Epithelial cell of proximal tubule (primary cell): ENCODE measurements at places on chromosomes 7 and 10.

DNA sequence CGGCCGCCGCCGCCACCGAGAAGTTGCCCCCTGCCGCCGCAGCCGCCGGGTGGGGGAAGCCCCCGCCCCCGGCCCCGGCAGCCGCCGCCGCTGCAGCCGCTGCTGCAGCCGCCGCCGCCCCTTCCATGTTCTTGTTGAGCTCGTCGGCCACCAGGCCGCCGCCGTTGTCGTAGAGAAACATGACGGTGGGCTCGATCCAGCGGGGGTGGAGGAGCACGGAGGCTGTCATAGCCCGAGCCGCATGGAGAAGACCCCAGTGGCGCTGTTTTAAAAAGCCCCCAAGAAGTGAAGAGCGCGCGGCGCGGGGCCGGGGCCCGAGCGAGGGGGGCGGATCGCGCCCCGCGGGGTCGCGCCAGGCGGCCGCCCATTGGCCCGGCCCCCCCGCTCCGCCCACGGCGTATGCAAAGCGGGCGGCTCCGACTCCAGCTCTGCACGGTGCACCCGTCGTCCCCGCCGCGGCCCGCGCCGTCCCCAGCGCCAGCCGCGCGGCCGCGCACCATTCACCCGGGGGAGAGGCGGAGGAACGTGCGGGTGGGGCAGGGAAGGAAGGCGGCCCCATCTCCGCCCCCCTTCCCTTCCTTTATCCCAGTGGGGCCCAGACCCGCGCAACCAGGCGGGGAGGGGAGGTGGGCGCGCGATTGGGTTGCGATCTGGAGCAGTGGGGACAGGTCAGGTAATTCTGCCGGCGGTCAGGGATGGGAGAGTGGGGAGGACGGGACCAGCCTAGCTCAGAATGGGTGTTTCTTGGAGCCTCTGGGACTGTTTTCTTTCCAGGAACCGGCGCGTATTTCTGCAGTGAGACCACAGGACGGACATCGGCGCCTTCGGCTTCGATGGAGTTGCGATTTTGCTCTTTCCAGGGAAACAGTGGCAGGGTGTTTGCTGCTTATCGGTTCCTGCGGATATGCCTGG is at the start of gene HOXA13:
Gene HOXA13, minus strand, starts transcription at position 243 of the 912 bp plus-strand sequence. Its CDS starts 14 bp downstream, at position 229.
- no peak for DNase-seq

GRCh38 chr7:159144758-159145489 is at the start of gene VIPR2:
VIPR2 (minus strand) TSS chr7:159144867; CDS start chr7:159144771, 96 bp downstream.
- DNase-seq, result no peak

DNA sequence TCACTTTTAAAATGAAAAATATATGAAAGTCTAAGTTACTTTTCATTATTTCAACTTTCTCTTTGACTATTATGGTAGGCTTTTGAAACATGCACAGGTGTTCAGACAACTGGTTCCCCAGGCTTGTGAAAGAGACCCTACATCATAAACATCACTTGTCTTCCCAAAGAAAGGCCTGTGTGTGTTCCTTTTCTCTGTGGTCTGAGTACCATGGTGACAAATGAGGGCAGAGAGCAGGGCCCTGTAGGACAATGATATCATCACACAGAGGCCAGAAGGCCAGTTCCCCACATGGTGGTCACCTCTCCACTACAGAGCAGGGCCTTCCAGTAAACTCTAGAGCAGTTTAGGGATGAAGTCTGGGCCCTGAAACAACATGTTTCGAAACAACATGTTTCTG is 288.8 kb downstream of the USP6NL start:
- no peak for DNase-seq

DNA sequence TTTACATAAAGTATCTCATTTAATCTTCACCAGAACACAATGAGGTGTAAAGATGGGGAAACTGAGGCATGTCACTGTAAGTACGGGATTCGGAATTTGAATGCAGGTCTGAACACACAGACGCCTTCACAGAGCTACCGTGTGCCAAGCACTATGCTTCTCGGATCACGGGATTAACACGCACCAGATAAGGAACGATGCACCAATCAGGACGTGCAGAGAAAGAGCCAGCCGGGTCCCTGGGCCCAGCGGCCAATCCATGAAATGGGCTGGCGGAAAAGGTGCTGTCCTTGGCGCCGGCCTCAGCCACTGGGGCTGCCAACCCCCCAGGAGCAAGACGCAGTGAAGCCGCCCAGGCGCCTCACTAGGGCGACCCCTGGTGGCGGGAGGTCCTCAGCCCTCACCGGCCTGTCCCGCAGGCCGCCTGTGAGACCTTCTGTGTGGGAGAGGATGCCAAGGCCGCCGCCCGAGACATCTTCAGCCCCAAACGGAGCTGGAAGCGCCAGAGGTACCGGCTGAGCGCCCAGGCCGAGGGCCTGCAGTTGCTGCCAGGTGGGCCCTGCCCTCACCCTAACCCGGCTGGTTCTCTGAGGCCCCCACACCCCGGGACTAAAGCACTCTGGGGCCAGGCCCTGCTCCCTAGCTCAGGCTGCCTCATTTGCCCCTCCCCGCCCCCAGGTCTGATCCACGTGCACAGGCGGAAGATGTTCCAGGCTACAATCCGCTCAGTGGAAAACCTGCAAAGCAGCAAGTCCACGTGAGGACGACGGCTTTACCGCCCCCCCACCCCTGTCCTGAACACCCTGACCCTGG is 15.6 kb downstream of the ATG9B start:
- no peak for DNase-seq

DNA sequence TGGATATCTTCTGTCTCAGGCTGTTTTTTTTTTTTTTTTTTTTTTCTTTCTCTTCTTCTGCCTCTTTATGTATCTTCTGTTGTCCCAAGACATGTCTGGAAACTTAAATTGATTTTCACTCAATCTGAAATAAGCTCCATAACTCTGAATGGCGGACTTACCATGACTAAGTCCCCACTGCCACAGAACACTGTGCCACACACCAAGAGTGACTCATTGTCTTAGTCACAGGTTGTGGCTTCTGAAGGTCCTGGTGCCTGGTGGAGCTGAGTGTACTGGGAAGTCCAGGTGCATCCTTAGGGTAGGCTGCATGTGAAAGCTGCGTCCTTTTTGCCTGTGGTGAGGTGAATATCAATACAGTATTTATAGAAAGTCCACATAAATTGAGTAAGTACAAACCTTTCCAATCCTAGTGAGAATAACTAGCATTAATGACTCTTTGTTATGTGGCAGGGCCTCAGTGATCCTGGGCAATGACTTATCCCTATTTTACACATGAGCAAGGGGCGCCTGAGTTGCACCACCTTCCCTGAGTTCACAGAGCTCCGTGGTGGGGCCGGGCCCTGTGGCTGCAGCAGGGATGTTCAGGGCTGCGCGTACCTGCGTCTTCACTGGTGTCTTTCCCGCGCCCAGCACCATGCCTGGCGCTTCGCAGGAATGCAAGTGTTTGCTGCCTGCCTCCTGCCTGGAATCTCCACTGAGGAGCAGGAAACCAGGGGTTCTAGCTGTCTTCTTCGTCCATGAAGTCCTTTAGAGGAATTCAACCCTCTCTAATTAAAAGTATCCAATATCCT is 4.3 kb downstream of the PFKP start:
- DNase-seq, result peak; percentile 74

GRCh38 chr10:5402798-5403197 is 1.8 kb downstream of the TUBAL3 start:
- no peak for DNase-seq

- no peak for DNase-seq
Observed at GRCh38 chr7:94432817-94433216, 38.1 kb downstream of the COL1A2 start.

- DNase-seq, result no peak
Observed at GRCh38 chr10:14184841-14185315, 145.8 kb downstream of the FRMD4A start.

DNA sequence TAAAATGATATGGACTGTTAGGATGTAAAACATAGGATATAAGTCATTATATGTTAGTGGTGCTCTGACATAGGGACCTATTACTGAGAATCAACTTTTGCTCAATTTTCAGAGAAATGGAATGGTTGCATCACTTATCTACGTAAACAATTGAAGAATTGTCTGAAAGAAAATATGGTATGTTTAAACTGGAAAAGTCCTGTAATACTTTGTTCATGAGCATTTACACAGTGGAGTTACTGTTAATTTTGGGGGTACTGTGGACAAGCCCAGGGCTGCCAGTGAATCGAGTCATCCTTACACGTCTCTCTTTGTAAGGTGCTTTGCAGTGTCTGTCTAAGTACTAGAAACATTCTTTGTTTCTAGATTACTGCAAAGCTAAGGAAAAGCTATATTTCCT is 152.0 kb downstream of the ZNF22 start:
- no peak for DNase-seq

DNA sequence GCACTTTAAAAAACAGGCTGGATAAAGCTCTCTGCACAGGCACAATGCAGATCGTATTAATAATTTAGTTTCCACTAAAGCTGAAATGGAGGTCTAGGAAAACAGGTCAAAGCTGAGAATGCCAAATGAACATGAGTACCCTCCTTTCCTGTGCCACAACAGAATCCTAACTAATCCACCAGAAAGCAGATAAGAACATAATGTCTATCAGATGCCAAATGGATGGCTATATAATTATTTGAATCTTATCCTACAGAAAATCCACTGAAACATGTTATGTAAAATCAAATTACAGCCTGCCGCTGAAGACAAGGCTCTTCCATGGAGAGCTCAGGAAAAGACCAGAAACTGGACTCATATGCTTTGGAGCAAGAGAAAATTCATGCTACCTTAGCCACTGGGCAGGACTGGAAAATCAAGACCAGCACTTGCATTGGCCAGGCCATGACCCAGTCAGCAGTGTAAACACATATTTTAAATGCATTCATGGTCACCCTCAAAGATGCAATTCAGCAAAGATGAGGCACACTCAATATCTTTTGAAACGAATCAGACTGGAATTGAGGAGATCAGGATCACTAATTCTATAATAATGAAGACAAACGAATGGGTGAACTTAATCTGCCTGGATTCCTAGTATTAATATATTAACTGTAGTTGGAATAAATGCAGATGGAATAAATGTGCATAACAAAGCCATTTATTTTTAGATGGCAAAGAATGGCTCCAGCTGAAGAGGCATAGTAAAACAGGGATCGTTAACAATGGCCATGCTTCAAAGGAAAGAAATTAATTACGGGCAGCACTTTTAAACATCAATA is 13.2 kb downstream of the ANK3 start:
- DNase-seq, result no peak

- DNase-seq, result no peak
Observed at GRCh38 chr10:48604991-48605508, at the start of gene ARHGAP22. ARHGAP22 (minus strand) TSS chr10:48605073; CDS start chr10:48604796, 277 bp downstream.

- DNase-seq, result no peak
Observed at GRCh38 chr7:75969704-75970498, 24.5 kb downstream of the TMEM120A start.

GRCh38 chr10:75772153-75772887 is 340.9 kb downstream of the LRMDA start:
- DNase-seq, result no peak

- no peak for DNase-seq
Observed at GRCh38 chr10:60973086-60973485, 29.1 kb upstream of the RHOBTB1 start.

DNA sequence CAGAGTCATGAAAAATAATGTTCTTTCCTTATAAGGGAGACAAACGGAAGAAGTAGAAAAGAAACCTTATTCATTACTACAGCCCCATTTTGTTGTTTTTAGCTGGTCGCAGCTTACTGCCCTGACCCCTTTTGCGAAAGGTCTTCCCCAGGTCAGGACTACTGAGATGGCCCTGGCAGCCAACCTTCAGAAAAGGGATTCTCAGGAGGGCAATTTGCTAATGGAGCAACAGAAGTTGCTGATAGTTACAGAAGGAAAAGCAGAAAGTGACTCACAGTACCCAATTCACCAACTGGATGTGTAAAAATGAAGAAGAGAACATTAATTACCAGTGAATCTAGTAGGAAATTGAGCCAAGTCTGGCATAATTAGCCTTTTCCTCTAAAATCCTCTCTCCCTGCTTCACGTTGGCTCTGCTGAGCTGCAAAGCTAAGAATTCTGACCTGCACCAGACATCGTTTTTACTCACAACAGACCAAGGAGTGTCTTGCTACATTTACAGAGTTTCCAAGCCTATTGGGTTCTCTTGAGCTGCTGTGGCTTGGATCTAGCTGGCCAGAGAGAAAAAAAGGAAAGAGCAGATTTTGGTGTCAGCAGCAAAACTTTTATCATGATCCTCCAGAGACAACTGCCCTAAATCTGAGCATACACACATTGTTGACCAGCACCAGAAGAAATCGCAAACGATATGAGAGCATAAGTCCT is 499.9 kb upstream of the FZD8 start:
- DNase-seq, result no peak

GRCh38 chr7:28104811-28105210 is 75.8 kb downstream of the JAZF1 start:
- no peak for DNase-seq

DNA sequence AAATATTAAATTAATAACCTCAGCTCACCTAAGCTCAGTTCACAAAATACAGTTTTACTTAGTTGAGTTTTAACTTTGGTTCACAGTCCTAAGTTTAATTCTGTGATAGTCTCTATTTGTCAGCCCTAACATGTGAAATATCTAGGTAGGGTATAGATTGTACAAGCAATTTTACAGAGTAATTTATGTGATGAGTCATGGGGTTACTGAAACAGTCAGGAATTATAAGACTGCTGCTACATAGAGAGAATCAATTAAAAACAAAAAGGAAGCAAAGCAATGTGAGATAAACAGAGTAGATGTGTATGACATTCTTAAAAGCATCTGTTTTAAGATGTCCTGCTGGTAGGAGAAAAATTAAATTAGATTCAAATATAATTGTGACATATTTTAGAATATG is 1018.2 kb upstream of the KCND2 start:
- DNase-seq, result no peak

GRCh38 chr10:80477813-80478212 is 23.7 kb downstream of the TSPAN14 start:
- DNase-seq, result peak; percentile 82

DNA sequence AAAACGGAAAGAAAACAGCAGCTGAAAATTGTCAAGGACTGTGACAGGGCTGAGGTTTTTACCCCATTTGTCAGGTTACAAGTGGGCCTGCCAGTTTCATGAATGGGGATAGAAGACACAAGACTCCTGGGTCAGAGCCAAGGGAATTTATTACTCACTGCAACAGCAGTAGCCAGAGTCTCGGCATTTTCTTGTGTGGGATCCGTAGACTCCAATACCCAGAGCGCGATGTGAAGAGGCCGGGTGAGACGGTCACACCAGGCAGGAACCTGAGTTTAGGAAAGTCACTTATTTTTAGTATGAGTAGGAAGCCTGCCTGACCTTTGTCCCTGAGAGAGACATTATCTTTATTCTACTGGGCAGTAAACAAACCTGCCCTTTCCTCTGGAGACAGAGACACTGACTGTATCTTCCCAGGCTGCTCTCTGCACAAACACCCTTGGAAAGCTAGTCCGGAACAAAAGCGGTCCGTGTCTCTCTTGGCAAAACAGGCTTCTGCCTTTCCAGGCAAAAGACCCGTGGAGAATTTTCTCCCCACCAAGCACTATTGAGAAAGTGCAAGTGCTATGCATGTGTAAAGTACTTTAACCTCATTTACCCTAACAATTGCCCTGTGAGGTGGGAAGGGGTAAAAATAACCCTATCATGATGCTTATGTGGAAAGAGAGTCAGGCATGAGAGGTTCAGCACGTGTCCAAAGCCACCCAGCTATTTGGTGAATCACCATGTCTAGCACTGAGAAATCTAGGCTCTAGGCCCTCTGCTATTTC is 58.4 kb downstream of the JCAD start:
- DNase-seq, result peak; percentile 89
